ENCODE measurements at places on chromosomes 6 and 20.
A peak's percentile ranks its signal among the peaks of the same experiment; 100 is the strongest.

DNA sequence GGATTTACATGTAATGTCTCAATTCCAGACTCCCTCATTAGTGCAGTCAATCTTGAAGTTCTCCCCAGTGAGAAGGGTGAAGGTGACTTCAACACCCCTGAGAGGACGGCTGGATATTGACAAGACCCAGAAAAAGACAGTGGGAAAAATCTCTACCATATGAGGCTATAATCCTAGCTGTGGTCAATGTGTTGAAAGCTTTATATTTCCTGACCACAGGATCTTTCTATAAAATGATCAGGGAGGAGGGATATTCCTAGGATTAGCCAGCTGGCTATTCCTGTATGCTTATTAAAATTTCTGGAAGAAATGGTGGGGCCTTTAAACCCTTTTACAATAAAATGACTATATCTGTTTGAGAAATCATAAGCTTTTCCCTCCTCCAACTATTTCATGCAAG is 43.0 kb downstream of the TFAP2B start:
- no peak for DNase-seq

- peak; percentile 63 for DNase-seq
These were observed 106.3 kb downstream of the GFRAL start for GRCh38 chr6:55433446-55434130.

GRCh38 chr6:118881440-118882313 is 12.3 kb upstream of the ASF1A start:
- no peak for DNase-seq

DNA sequence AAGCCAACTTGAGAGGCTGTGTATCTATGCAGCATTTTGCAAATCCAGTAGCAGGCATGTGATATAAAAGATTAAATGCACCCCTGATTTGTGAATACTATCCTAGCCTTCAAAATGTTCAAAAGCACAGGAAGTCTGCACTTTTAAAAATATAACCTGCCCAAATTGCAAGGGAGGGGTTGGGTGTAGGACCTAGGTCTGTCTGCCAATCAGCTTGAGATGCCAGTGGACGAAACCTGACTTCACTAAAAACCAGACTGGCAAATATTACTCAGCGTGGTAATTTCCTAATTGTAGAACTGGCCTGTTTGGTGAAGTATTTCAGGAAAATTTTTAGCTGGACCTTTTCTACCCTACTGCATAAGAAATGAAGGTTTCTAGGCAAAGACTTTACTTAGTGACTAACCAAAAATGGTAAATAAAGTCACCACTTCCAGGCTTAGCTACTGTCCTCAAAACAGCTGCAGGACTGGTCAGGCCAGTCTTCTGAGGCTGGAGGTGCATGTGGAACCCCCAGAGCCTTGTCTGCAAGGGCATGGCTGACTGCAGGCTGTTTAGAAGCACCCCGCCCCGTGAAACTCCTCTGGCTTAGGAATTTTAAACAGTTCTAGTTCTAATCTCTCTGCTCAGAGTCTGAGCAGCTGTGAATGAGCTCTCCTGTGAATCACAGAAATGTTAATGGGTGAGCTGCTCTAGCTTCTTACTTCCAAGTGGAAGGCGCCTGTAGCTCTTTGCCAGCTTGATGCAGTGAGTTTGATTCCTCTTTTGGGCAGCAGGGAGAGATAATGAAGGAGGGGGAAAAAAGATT is 104.4 kb upstream of the ESR1 start:
- no peak for DNase-seq

DNA sequence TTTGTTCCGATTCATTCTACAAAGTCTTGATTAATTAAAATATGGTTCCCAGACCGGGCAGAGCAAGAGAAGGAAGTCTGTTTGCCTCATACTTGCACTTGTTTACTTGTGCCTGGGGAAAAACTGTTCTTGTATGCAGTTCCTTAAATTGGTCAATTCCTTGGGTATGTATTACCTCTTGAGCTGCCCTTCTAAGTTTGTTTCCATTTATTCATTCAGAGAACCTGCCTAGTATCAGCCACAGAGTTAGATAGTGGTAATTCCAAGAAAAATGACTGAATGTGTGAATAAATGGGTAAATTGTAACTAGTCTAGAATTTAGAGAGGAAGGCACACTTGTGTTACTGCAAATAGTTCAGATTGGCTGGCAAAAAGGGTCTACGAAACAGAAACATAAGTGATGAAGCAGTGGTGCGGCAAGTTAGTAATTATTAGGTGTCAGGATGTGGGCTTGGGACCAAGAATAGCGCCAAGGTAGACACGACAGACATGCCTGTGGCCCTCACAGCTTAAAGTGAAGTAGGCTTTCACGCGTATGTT is 525 bp upstream of the MAK start:
- no peak for DNase-seq

DNA sequence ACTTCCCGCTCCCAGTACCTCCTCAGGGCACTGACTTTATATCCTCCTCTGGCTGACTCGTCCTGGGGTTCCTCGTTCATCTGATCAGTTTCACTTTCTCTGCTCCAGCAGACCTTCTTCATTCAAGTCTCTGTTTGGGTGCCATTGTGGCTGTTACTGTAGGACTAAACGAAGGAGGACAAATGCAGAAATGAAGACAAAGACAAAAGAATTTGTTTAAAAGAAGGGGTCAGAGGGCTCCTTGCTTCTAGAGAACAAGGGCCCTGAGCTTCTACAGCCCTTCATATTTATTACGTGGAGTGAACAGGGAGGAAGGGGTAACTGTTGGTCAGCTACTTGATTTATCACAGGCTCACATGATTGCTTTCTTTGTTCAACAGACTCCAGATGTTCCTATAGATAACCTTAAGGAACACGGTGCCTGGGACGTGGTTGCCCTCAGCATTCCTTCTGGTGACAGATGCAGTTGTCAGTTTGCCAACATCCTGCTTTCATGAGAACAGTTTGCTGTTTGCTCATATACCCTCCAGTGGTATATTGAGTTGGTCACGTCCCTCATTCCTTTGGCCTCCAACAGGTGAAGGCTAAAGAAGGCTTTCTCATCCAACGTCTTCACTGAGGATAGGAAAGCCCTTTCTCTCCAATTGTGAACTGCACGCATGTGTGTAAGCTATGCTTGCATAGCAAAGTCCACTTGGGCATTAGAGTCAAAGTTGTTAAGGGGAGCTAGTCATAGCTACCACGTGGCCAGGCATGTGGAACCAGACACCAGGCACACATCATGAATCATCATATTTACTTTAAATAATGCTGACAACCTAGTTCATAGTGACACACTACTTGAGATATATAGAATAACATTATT is 69.1 kb upstream of the BTN3A2 start:
- DNase-seq = peak; percentile 98

DNA sequence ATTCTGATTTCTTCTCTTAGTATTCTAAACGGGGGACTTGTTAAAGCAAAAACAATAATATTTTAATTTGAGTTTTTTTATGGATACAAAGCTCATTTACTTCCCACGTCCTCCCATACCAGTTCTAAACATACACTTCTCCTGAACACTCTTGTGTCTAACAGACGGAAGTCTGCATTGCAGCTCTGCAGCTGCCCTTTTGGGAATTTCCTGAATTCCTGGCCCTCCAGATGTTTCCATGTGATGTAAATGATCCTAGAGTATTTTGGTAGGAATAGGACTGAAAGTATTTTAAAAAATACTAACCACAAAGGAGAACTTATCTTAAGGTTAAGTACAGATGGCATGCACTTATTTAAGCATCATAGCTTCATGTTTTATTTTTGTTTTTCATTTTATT is 886.7 kb downstream of the TBC1D32 start:
- no peak for DNase-seq

DNA sequence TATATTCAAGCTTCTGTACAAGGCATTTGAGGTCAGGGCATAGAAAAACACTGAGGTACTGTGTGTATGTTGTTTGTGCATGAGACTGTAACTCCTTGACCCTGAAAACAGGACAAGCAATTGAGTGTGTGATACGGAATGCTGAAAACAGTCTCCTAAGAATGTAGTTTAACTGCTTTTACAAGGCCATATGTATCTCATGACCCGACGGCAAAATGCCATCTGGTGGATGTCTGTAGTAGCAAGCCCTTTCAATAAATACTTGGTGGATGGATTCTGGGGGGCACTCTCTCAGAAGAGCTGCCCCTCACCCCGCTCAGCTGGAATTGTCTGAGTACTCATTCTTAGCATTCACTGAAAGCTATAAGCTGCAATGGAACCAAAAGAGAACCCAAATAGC is 69.3 kb upstream of the EYS start:
- no peak for DNase-seq

GRCh38 chr6:163324688-163325389 is 89.7 kb upstream of the QKI start:
- DNase-seq = no peak

DNA sequence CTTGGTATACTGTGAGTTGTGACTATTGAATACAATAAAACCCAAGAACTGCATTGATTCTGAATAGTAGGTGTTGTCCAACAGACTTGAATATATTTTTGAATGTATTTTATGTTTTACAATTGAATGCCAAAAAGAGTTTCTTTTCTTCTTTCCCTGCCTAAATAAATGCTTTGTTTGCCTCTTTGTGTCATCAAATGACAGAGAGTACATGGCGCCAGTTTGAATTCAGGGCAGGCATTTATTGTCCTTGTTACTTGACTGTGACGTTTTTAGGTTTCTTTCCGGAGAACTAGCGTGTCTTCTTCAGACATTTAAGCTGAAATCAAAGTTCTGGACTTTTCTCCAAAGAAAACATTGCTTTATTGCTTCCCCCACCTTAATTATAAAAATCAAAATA is 16.6 kb downstream of the KIF3B start:
- DNase-seq = no peak

GRCh38 chr6:157559201-157559756 is 178.3 kb downstream of the ZDHHC14 start:
- DNase-seq = no peak

GRCh38 chr6:80508885-80509630 is 402.6 kb downstream of the BCKDHB start:
- peak; percentile 75 for DNase-seq

DNA sequence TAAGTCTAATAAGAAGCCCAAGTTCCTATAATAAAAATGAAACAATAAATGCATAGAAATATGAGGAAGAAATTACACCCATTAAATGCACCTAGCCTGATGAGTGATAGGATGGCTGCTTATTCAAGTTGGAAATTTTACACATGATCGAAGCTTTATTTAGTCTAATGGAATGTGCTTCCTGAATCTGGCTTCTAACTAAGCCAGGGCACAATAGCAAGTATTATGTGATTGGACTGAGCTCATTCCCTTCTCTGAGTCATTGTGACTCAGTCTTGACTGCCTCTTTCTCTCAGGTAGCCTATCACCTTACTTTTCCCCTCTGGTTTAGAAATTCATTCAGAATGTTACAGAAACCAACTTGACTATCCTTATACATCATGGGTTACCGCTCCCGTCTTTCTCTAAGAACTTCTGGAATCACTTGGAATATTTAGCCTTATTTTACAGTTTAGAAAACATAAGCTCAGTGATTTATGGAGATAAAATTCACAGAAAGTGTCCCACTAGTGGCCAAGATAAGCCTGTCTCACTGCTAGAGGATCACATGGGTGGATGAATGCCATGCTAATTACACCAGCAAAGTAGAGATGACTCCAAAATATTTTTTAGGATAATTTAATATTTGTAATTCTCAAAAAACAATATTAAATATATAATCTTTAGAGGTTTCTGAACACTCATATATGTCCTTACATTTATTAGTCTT is 505.3 kb upstream of the JAG1 start:
- DNase-seq = peak; percentile 49

- DNase-seq = no peak
These were observed 259.0 kb downstream of the FOXC1 start for GRCh38 chr6:1868561-1869261.

DNA sequence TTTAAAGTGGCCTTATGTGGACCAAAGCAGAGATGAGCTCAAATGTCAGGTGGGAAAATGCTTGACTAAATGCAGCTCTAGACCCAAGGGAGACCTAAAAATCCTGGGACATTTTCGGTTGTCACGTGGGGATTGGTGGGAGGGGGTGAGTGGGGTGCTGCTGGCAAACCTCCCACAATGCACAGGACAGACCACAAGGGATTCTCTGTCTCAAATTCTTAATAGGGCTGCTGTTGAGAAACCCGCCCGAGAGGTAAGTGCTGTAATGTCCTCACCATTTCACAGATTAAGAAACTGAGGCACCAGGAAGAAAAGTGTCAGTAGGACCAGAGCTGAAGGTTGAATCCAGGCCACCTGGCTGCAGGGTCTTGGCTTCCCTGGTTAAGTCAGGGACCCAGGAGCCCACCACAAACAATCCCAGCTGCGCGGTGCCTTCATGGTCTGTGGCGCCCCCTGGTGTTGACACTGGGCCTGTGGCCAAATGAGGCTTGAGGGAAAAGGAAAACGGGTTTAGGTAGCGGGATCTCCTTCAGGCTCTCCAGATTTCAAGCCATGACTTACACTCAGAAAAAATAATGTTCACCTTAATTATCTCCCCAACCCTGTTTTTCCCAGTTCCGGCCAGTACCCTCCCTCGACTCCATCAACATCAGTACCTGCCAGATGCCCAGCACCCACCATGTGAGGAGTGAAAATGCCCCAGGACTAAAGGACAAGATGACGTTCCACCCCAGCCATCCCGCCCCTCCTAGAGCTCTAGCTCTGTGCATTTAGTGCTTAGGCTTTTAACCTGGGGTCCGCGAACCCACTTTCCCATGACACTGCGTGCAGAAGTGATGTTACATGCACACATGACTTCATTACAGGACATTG is 7.2 kb downstream of the HLA-G start:
- no peak for DNase-seq

DNA sequence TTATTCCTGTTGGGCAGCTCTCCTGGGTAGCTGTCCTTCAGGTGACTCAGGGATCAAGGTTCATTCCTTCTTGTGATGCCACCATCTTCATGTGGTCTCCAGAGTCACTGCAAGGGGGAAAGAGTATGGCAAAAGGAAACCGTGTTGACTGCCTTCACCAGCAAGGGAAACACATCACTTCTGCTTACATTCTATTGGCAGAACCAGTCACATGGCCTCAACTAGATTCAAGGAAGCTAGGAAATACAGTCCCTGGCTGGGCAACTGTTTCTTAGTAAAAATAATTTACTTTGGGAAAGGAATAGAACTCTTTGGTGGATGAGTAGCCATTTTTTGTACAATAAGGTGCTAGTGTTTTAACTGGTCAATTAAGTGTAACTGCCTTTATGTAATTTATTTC is 5.3 kb downstream of the ANKRD6 start:
- no peak for DNase-seq

- no peak for DNase-seq
These were observed 47.8 kb upstream of the GATA5 start for GRCh38 chr20:62523473-62524203.

- DNase-seq = no peak
These were observed 7.8 kb upstream of the PACSIN1 start for GRCh38 chr6:34457742-34458735.

GRCh38 chr20:55070001-55070400 is 594.6 kb downstream of the DOK5 start:
- no peak for DNase-seq
